Activated naive CD4-positive, alpha-beta T cell treated with anti-CD3 and anti-CD28 coated beads, Interleukin-2, amount 10 ng/mL, durations not matched to agents 7 days and 5 days (primary cell): ENCODE measurements at places on chromosomes 3 and 15.

- no peak overlapping the region for H3K4me3 ChIP-seq
- H3K27ac ChIP-seq = no peak overlapping the region
- H3K36me3 ChIP-seq = no peaks in the 10 kb centered on the region
Measured at GRCh38 chr15:39215015-39215414, 365.9 kb upstream of the THBS1 start.

DNA sequence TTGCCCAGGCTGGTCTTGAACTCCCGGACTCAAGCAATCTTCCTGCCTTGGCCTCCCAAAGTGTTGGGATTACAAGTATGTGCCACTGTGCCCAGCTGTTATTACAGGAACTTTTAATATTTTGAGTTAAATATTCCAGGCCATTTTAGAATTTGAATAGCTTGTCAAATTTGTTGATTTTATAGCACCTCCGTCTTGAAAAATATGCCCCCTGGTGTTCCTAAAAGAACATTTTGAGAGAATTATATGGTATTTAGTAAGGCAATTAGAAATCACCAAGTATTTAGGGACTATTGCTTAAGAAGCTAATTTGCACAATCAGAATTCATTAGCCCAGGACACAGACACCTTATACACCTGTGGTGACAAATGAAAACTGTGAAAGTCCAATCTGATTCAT is 23.7 kb downstream of the PDE8A start:
- H3K27ac ChIP-seq = no peak overlapping the region
- H3K4me3 ChIP-seq = no peak overlapping the region
- H3K27me3 ChIP-seq = no peaks in the 10 kb centered on the region
- no peaks in the 10 kb centered on the region for H3K36me3 ChIP-seq
- peaks cover 13% of the 10 kb centered on the region for H3K4me1 ChIP-seq
- DNase-seq = no peak

GRCh38 chr3:197327701-197328100 is 29.3 kb upstream of the DLG1 start:
- H3K27ac ChIP-seq = no peak overlapping the region
- H3K27me3 ChIP-seq = peaks cover 16% of the 10 kb centered on the region
- no peak overlapping the region for H3K4me3 ChIP-seq
- H3K36me3 ChIP-seq = no peaks in the 10 kb centered on the region
- DNase-seq = no peak

GRCh38 chr15:92714077-92714476 is 58.5 kb upstream of the FAM174B start:
- no peak for DNase-seq
- H3K27ac ChIP-seq = no peak overlapping the region
- H3K27me3 ChIP-seq = peaks cover 37% of the 10 kb centered on the region
- peak overlapping the region; percentile 67 for H3K4me3 ChIP-seq
- peaks cover 9% of the 10 kb centered on the region for H3K4me1 ChIP-seq

DNA sequence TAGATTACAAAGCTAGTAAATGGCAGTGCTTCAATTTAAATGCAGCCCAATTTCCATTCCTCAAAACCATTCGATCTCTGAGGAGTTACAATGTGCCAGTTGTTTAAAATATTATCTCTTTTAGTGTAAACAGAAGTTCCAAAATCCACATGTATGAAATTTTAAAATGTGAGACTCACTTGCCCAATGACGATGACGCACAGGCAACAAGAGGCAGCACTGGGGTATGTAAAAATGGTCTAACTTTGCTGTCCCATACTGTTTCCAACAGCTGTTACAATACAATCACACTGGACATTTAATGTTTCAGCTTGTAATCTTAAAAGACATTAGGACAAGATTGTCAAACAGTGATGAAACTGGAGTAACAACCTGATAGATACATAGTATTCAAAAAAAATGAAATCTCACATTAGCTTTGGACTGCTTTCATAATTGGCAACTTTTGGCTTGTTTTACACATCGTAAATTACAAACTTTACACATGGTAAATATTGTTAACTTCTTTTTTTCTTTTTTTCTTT is 12.2 kb downstream of the SLTM start:
- H3K4me3 ChIP-seq = no peak overlapping the region
- peaks cover 25% of the 10 kb centered on the region for H3K36me3 ChIP-seq
- peaks cover 28% of the 10 kb centered on the region for H3K4me1 ChIP-seq
- no peak for DNase-seq

DNA sequence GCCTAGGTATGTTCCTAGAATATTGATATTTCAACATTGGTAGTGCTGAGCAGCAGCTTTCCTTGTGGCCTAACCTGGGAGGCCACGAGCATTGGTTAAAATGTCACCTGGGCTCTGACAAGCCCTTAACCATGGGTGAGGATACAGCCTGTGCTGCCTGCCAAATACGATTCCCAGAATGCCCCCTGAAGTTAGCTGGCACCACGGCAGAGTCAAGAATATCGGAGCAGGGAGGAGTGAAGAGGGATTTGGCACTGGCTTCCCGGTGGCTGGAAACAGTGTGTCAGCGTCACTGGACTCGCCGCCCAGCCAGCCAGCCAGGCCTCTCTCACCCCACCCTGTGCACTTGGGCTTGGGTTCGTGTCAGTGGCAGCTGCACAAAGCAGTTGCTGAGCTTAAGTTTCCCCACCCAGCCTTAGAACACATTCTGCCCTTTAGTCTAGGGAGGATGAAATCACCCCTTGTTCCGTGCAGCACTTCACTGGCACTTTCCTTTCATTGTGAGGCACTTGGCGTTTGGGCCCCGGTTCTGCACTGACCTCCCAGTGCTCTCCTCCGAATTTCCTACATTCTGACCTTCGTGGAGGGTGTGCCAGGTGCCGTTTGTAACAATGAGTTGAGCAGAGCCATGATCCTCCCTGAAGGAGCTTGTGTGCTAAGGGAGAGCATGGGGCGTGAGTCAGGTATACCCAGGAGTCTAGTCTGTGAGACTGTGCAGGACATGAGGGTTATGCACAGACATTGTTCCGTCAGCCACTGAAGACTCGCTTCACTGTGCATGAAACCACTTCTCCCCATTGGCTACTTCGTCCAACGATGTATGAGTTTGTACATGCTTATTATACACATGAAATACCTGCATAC is 152.8 kb upstream of the BHLHE40 start:
- peak overlapping the region; percentile 78 for H3K4me3 ChIP-seq
- H3K4me1 ChIP-seq = peaks cover 97% of the 10 kb centered on the region
- H3K27me3 ChIP-seq = peaks cover 3% of the 10 kb centered on the region
- H3K27ac ChIP-seq = peak overlapping the region; percentile 86
- no peak for DNase-seq
- H3K36me3 ChIP-seq = peaks cover 73% of the 10 kb centered on the region

GRCh38 chr15:90008607-90009006 is 7.5 kb downstream of the ZNF710 start:
- peaks cover 46% of the 10 kb centered on the region for H3K36me3 ChIP-seq
- DNase-seq = no peak
- peaks cover 71% of the 10 kb centered on the region for H3K4me1 ChIP-seq
- no peaks in the 10 kb centered on the region for H3K27me3 ChIP-seq
- no peak overlapping the region for H3K27ac ChIP-seq

GRCh38 chr3:9994086-9994844 is 7.6 kb upstream of the EMC3 start:
- H3K36me3 ChIP-seq = peaks cover 22% of the 10 kb centered on the region
- no peak for DNase-seq
- H3K4me3 ChIP-seq = no peak overlapping the region
- peaks cover 8% of the 10 kb centered on the region for H3K4me1 ChIP-seq
- no peaks in the 10 kb centered on the region for H3K27me3 ChIP-seq

- no peaks in the 10 kb centered on the region for H3K4me1 ChIP-seq
- H3K27me3 ChIP-seq = peaks cover 12% of the 10 kb centered on the region
- H3K4me3 ChIP-seq = no peak overlapping the region
- no peak overlapping the region for H3K27ac ChIP-seq
Measured at GRCh38 chr3:65354880-65355279, 667.1 kb upstream of the ADAMTS9 start.

DNA sequence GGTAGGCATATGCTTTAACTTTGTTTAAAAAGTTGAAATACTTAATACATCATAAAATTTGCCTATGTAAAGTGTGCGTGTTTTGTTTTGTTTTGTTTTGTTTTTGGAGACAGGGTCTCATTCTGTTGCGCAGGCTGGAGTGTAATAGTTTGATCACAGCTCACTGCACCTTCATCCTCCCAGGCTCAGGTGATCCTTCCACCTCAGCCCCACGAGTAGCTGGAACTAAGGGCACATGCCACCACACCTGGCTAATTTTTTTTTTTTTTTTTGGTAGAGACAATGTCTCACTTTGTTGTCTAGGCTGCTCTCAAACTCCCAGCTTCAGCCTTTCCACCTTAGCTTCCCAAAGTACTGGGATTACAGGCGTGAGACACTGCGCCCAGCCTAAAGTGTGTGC is 42.5 kb downstream of the RAB7A start:
- DNase-seq = no peak
- no peak overlapping the region for H3K27ac ChIP-seq
- peaks cover 44% of the 10 kb centered on the region for H3K36me3 ChIP-seq

- no peaks in the 10 kb centered on the region for H3K36me3 ChIP-seq
- DNase-seq = no peak
- H3K27ac ChIP-seq = no peak overlapping the region
- no peaks in the 10 kb centered on the region for H3K27me3 ChIP-seq
Measured at GRCh38 chr3:104066658-104067057, 1300.1 kb upstream of the ALCAM start.

- H3K27me3 ChIP-seq = no peaks in the 10 kb centered on the region
- H3K27ac ChIP-seq = no peak overlapping the region
- no peaks in the 10 kb centered on the region for H3K36me3 ChIP-seq
- H3K4me3 ChIP-seq = no peak overlapping the region
- no peak for DNase-seq
Measured at GRCh38 chr3:108936924-108937689, 16.6 kb downstream of the GUCA1C start.

DNA sequence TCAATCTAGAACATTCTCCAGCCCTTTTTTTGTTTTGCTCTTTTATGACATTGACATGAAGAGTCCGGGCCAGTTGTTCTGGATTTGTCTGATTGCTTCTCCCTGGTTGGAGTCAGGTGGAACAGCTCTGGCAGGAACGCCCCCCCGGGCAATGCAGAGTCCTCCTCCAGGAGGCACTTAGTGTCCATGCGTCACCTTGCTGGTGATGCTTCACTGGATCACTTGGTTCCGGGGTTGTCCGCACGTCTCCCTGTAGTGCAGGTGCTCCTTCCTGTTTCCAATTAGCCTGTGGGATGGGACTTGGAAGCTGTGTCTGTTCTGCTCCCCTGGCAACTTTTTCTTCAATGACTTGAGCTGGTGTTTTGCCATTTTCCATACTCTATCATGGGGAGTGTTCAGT is 9.8 kb downstream of the CSK start:
- H3K36me3 ChIP-seq = peaks cover 52% of the 10 kb centered on the region
- no peaks in the 10 kb centered on the region for H3K27me3 ChIP-seq
- peaks cover 91% of the 10 kb centered on the region for H3K4me1 ChIP-seq
- no peak for DNase-seq
- peak overlapping the region; percentile 19 for H3K4me3 ChIP-seq

GRCh38 chr3:33035596-33035995 is 61.4 kb downstream of the GLB1 start:
- no peak overlapping the region for H3K4me3 ChIP-seq
- H3K27ac ChIP-seq = no peak overlapping the region
- peaks cover 48% of the 10 kb centered on the region for H3K4me1 ChIP-seq
- DNase-seq = no peak
- H3K36me3 ChIP-seq = peaks cover 60% of the 10 kb centered on the region

DNA sequence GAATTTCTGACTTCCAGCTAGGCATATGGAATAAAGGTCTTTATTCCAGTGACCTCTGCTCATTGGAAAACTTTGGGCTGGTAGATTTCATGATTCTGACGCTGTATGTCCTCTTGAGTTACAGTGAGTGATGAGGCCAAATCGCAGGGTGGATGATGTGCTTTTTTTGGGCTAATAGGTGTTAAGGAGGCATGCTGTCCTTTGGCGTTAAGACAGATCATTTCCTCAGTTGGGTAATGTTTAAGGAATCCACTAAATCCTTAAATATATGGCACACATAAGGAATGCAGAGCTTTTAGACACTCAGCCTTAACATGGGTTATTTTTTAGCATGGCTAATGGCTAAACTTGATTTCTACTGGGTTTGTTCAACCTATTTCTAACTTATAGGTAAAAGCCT is 87.9 kb downstream of the LPP start:
- H3K27me3 ChIP-seq = no peaks in the 10 kb centered on the region
- H3K27ac ChIP-seq = no peak overlapping the region
- H3K36me3 ChIP-seq = peaks cover 27% of the 10 kb centered on the region
- H3K4me3 ChIP-seq = no peak overlapping the region
- DNase-seq = no peak

DNA sequence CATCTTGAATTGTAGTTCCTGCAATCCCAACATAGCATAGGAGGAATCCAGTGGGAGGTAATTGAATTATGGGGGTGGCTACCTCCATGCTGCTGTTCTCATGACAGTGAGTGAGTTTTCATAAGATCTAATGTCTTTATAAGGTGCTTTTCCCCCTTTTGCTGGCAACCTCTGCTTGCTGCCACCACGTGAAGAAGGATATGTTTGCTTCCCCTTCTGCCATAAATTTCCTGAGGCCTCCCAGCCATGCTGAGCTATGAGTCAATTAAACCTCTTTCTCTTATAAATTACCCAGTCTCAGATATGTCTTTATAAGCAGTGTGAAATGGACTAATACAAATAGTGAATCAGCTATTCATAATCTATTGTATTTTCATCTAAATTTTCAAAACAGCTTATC is 537.3 kb downstream of the EPHA3 start:
- H3K4me3 ChIP-seq = no peak overlapping the region
- H3K27ac ChIP-seq = no peak overlapping the region
- no peaks in the 10 kb centered on the region for H3K27me3 ChIP-seq
- DNase-seq = no peak

GRCh38 chr3:57006949-57007419 is 53.5 kb upstream of the SPATA12 start:
- peaks cover 9% of the 10 kb centered on the region for H3K4me1 ChIP-seq
- H3K27ac ChIP-seq = no peak overlapping the region
- H3K36me3 ChIP-seq = no peaks in the 10 kb centered on the region
- no peak overlapping the region for H3K4me3 ChIP-seq

DNA sequence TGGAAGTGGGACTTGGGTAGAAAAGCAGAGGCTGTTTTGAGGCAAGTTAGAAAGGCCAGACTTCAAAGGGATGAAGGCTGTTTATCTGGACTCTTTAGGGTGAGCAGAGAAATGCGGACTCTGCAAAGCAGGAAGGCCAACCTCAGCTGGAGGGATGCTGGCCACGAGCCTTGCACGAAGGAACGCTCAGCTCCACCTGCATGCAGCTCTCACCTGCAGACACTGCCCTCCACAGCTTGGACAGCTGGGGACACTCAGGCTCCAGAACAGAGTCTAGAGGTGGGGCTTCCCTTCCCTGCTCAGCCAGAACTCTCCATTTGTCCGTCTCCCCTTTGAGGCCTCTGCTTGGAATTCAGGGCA is 229.7 kb downstream of the ADAMTS17 start:
- H3K27ac ChIP-seq = no peak overlapping the region
- H3K27me3 ChIP-seq = no peaks in the 10 kb centered on the region
- peaks cover 37% of the 10 kb centered on the region for H3K4me1 ChIP-seq
- DNase-seq = no peak

GRCh38 chr3:159634483-159634882 is 354.2 kb upstream of the IL12A start:
- H3K4me1 ChIP-seq = no peaks in the 10 kb centered on the region
- no peaks in the 10 kb centered on the region for H3K27me3 ChIP-seq
- DNase-seq = no peak
